ENCODE measurements at places on chromosomes 3 and 15. TPM values are rescaled to one million over a fixed set of nuclear protein-coding genes. Genes with fewer than 3 reads are reported as not detected.

The BTLA gene
- total RNA-seq, result not detected

DNA sequence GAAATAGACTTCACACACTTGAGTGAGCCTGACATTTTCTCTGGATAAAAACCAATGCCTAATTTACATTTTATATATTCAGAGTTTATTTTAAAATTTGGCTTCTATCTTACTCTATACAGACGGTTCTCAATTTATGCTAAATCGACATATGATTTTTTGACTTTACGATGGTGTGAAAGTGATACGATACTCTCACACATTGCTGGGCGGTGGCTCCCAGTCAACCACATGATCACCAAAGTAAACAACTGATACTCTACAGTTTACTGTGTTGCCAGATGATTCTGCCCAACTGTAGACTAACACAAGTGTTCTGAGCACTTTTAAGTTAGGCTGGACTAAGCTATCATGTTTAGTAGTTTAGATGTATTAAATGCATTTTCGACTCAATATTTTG, 25.1 kb upstream of the GADL1 start:
- DNase-seq, result no peak

GRCh38 chr3:78992400-78992799, 775.4 kb downstream of the ROBO1 start:
- DNase-seq, result no peak

DNA sequence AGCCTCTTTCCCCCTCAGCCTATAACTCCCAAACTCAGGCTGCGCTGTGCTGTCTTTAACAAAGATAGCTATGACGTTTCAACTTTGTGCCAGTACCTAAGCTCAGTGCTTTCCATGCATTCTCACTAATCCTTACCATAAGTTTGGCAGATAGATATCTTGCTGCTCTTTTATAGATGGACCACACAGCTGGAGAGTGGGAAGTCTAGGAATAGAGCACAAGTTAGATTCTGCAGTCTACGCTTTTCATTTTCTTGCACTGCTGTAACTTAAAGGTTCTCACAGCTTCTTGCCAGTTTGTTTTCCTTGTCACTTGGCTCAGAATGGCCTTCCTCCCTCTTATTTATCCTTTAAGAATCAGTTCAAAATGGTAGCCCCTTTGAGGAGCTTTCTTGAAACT, 468.8 kb downstream of the CNTN4 start:
- DNase-seq, result no peak

The ZNF385D gene
- total RNA-seq, result 2.1 TPM

GRCh38 chr3:78963771-78964170, 804.0 kb downstream of the ROBO1 start:
- DNase-seq, result no peak

GRCh38 chr3:194399166-194399565, at the start of gene GP5:
TSS of gene GP5 (minus strand) at chr3:194399266. CDS start at chr3:194398282, 984 bp downstream.
- DNase-seq, result no peak

DNA sequence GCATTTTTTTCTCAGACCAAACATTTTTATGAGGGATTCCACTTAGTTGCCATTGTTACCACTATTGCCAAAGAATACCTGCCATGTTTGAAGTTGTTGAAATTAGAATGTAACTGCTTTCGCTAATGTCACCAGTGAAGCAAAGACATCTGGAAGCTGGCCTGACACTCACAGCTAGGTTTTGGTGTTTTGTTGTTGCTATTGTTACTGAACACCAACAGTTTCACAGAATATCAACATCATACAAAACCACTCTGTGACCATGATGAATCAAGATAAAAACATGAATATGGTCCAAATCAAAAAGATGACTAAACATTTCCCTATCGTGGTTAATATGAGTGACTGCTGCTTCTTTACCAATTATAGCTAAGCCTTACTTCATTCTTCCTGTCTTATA, 6.9 kb upstream of the CFAP20DC start:
- DNase-seq, result no peak

DNA sequence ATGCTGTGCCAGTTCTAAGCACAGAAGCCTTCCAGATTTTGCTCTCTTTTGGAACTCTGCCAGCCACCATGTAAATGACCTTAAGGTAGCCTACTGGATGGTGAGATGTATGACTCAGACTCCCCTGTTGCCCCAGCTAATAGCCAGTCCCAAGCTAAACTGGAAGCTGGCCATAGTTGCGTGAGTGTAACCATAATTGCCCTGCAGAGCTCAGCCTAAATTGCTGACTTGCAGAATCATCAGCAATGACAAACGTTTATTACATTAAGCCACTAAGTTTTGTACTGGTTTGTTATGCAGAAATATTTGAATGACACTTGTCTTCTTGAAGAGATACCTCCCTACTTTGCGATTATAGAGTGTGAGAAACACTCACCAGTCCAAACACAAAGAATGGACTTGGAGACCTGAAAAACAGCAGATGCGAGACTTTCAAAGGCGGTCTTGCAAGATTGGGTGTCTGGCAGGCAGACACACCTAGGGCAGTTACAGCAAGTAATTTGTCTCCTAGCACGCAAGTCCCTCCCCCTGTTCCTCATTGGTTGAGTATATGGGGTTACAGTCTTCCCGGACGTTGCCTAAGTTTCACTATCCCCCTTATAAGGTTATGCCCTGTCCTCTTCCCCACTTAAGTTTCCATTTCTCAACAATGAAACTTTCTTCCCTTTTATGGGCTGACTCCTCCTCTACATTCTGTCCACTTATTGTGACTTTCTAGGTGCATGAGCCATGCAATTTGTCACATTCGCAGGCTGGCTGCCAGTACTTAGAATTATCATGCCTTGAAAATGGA, 83.6 kb upstream of the XCR1 start:
- DNase-seq, result no peak

The LRRC34 gene
- 10.1 TPM for total RNA-seq

The ITGA11 gene
- total RNA-seq, result 0.51 TPM

Measured in neural crest cell (in vitro differentiated cells).